ENCODE measurements at places on chromosomes 7 and 10.

- DNase-seq, result no peak
Observed at GRCh38 chr7:14582010-14582409, 320.5 kb downstream of the DGKB start.

DNA sequence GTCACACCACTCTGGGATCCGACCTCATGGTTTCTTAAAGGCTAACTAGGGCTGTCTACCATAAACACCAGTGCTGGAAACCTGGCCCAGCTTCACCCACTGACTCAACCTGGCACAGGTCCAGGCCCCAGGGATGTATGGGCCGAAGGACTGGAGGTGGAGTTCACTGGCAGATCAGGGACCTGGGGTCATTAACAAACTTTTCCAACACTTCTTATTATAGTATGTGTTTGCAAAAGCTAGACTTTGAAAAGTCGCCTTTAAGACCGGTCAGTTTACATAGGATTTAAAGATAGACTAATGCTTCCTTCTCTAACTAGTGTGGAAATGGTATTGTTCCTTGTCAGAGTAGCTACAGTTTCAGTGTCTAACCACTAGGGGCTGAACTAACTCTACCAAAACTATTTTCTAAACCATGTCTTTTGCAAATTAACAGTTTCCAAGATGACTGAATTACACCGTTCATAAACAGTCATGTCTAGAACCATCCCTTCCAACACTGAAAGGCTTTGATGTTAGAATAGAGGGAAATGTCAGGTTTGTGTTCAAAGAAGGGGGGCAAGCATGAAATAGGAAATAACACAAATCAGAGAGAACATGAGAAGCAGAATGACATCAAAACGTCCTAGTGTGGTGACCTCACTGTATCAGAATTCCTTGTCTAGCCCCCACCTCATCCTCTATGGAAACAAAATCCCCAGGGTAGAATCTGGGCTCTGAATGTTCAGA is 29.7 kb downstream of the STN1 start:
- DNase-seq, result peak; percentile 41

- no peak for DNase-seq
Observed at GRCh38 chr7:23114896-23115295, 9.3 kb downstream of the KLHL7 start.

DNA sequence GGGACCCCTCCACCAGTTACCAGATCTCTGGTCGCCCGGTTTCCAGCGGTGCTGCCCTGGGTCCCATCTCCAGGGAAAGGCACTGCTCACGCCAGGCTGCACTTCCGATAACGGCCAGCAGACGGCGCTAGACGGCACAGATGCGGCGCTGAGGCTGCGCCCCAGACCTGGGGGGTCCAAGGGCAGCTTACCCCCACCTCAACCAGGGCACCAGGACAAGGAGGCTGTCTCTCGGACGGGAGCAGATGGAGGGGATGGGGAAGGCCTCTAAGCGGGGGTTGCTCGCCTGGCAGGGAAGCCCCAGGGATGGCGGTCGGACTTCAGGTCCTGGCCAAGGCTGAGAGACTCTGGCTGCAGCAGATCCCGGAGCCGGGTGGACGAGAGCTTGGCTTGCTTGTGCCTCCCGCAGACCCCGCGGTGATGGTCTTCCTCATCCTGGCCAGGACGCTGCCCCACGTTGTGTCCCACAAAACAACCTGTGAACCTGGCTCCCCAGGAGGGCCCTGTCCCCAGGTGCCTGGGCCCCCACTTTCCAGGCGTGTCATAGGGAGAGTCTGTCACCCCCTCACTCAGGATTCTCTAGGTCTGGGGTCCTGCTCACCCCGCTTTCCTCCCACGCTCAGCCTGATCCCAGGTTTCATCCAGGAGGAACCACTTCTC is 23.9 kb upstream of the ZNF716 start:
- no peak for DNase-seq
